CD4-positive, alpha-beta T cell treated with Interleukin-6 for 4 hours (primary cell): ENCODE measurements at places on chromosomes 2 and 18.

- DNase-seq: no peak
Observed at GRCh38 chr2:67997903-67998302, 64.9 kb downstream of the C1D start.

DNA sequence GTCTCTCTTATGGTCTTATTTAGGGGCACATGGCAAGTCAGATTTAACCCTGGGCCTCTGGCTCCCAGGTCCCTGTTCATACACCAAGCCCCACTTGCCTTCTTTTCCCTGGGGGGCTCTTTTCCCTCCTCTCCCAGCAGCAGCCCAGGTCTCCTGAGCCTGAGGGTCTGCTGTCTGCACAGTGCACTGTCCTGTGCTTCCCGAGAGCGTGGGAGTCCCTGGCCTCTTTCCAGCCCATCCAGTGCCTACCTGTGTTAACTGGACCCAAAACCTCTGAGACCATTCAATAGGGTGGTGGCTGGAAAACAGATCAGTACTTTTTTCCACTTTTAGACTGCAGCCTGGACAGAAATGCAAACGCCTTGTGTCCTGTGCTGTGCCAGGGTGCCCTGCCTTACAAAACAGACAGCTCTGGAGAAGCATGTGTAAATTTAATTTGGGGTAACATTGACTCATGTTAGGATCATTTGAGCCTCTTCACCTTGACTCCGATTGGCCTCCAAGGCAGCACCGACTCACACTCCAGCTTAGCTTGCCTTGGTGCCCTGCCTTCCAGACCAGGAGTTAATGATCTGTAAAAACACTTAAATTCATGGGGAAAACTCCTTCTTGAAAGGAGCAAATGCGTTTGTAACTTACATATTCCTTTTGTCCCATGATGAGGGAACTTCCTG is 34.3 kb downstream of the TWIST2 start:
- no peak for DNase-seq

- no peak for DNase-seq
Observed at GRCh38 chr18:35063875-35064690, 22.9 kb downstream of the MAPRE2 start.

GRCh38 chr2:28228434-28228995 is 164.1 kb upstream of the FOSL2 start:
- DNase-seq: no peak
